Cortex of kidney (tissue), 1 donor: ENCODE measurements at places on chromosomes 12 and 14.

DNA sequence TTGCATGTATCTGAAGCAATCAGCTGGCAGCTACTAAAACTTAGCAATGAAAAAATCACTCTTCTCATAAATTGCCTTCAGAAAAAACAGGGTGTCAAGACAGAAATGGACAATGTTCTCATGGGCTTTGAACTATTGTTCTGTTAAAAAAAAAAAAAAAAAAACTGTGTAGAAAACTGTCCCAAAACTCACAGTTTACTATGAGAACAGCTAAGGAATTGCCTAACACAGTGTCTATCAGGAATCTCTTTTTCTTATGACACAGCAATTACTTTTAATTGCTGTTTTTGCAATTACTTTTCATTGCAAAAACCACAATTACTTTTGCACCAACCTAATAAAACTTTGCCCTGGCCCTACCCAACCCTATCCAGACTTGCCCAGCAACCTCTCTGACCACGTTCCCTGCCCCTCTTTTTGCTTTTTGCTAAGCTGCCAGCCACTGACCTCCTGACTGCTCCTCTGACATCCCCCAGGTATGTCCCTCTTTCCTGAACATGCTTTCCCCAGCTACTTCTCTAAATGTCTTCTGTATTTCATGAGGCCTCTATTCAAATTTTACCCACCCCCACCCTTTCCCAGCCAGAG is 68.0 kb upstream of the SLCO1C1 start:
- DNase-seq, result no peak

DNA sequence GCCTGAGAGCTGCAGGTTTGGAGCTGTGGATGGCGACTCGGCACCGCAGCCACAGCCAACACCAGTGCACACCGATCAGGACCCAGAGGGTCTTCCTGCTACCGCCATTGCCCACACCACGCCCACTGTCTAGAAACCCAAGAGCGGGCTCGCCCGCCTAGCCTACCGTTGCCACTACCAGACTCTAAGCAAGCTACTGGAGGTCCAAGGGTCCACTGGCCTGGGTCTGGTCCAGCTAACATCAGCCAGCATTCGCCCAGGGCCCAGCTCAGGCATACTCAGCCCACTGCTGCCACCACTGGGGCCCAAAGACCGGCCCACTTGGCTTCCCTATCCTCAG is 30.5 kb upstream of the MON2 start:
- no peak for DNase-seq

DNA sequence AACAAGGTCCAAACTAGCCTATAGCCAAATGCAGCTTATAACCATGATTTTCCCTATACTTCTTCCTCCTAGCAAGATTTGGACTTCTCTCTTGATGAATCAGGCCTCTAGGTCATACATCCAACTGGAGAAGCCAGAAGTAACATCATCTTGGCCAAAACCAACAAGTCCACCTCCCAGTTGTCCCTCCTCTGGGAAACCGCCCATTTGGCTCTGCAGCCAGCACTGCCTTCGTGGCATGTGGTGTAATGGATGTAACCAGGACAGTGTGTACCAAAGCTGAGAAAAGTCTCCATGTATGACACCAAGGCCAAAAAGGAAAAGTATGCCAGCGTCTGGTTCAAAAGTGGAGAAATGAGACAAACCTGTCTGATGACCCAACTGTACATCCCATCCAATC is 59.3 kb upstream of the VASH1 start:
- no peak for DNase-seq

DNA sequence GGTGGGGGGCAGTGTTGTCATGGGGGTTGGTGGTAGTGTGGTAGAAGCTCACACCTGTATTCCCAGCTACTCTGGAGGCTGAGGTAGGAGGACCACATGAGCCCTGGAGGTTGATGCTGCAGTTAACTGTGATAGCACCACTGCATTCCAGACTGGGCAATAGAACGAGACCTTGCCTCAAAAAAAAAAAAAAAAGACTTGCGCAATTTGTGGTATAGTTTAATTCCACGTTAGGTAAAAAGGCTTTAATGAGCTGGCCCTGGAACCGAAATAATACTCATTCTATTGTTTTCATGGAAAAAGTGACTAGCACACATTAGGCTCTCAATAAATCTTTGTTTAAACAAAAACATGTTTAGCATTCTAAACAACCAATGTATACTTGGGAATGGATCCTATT is 25.4 kb upstream of the NAP1L1 start:
- DNase-seq, result no peak

GRCh38 chr14:100788517-100788916 is 37.4 kb upstream of the MEG3 start:
- no peak for DNase-seq

GRCh38 chr14:100839681-100840111 is 13.8 kb downstream of the MEG3 start:
- no peak for DNase-seq

GRCh38 chr12:93115646-93116045 is 186.6 kb upstream of the EEA1 start:
- DNase-seq, result no peak

DNA sequence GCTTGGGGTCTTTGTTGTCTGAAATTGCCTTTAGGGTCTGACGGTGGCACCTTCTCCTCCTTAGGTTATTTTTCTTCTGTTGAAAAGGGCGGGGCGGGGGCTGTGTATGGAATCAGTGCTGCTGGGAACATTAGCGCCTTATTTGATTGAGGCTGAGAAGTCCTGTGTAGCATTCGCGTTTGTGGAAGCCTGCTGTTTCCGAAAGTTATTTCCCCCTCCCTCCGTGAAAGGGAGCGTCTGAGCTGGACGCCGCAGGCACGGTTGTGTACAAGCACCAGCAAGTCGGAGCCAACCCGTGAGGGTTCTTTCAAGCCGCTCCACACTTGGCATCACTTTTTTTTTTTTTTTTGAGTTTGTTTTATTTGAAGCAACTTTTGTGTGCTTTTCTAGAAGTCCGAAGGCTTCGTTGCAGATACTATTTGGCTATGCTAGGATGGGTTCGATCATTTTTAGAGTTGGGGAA is 1.1 kb downstream of the SYNE2 start:
- DNase-seq, result no peak

DNA sequence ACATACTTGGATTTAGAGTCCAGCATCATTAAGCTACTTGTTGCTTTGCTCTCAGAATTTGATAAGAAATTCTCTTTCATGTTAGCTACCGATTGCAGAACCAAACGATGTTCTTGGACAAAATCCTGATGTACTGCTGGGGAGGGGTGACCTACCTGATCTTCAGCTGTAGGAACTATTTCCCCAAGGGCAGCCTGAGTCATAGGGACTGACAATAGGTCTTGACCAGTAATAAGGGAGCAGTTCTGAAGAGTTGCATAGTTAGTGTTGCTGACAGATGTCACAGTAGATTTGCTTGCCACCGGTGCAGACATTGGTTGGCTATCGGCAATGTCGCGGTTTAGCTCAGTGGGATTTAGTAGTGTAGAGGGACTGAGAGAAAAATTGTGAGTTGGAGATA is 10.6 kb downstream of the SIX4 start:
- DNase-seq, result no peak

- no peak for DNase-seq
Measured at GRCh38 chr12:132617822-132618682, 524 bp upstream of the P2RX2 start.

DNA sequence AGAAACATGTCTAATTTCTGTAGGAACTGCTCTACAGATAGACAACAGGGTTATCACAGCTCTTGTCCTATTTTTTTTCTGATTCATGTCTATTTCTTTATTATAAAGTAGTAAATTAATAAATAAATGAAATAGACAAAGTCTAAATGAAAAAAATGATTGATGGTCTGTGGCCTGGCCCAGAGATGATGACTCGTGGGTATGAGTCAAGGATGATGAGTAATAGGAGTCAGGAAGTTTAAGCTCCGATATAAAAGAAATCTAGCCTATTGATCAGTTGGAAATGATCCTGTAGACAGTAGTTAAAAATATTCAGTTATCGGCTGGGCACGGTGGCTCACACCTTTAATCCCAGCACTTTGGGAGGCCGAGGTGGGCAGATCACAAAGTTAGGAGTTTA is 90.6 kb upstream of the RTL1 start:
- DNase-seq, result no peak

DNA sequence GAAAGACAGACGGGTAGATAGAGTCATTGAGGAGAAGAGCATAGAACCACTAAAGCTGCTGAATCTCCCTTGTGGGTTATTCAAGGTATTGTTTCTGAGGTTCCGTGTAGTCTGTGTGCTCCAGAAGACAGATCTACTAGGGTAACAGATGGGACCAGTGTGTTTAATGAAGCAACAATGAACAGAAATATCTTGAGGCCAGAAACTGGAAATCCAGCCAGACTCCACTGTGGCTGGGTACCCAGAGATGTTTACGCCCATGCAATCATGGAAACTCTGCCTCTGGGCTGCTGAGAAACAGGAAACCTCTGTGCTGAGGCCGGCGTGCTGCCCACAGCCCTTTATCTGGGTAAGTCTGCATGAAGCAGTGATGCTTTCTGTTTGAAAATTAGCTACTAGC is 8.3 kb downstream of the PROX2 start:
- DNase-seq, result no peak

GRCh38 chr12:63129927-63130326 is 21.1 kb downstream of the AVPR1A start:
- no peak for DNase-seq

DNA sequence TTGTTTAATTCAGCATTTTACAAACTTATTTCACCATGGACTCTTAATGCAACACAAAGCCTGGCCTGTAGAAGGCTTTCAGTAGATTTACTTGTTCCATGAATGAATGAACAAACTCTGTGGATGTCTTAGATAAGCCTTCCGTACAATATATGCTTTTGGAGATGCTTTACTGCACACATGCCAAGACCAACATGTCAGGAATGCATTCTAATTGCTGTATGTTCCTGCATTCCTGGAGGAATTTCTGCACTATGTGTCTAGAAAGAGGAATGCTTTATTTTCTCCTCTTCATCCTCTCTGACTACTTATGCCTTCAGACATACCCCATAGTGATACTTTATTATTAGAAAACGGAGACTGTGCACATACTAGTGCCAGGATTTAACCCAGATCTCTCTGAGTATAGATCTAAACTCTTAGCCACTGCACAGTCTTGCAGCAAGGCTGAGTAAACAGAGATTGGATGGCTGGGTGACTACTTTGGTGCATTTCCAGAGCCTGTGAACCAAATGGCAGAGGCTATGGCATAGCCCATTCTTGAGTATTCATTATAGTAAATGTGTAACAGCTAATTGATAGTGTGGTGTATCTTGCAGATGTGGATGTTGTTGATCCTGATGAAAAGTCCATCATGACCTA is 108.2 kb downstream of the SYNE2 start:
- DNase-seq, result no peak

DNA sequence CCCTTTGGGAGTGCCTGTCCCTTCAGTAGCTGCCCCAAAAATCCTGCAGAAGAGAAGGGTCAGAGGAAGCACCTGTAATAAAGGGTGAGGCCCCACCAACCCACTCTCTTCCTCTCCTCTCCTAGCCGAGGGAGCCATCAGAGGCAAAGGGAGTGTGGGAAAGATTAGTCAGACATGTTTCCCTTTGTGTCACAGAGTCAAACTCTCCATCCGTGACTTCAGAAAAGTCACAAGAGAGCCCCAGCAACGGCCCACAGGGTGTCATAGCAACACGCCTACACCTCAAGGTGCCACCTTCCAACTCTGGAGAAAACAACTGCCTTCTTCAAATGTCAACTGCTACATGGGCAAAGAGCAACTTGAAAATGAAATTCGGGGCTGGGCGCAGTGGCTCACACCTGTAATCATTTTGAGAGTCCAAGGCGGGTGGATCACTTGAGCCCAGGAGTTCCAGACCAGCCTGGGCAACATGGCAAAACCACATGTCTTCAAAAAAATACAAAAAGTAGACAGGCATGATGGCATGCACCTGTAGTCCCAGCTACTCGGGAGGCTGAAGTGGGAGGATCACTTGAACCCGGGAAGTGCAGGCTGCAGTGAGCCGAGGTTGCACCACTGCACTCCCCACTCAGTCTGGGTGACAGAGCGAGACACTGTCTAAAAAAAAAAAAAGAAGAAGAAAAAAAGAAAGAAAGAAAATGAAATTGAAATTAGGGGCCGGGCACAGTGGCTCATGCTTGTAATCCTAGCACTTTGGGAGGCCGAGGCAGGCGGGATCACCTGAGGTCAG is 17.7 kb upstream of the CD27 start:
- no peak for DNase-seq

- no peak for DNase-seq
Measured at GRCh38 chr12:66768293-66768692, 89.4 kb upstream of the GRIP1 start.

DNA sequence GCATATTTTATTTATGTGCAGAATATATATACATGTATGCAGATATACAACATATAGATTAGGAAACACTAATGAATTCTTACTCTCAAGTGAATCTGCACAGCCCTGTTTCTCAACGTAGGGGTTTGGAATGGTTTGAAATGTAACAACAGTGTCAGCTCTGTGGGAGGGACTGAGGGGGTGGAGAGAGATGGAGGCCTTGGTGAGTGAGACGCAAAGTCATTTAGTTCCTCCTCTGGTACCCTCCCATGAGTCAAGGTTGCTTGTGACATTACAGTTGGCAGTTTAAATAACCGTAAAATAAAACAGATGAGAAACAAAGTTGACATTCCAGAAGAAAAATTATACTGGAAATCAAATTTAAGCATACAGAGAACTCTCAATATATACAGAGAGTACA is 313.0 kb upstream of the PRKD1 start:
- no peak for DNase-seq

DNA sequence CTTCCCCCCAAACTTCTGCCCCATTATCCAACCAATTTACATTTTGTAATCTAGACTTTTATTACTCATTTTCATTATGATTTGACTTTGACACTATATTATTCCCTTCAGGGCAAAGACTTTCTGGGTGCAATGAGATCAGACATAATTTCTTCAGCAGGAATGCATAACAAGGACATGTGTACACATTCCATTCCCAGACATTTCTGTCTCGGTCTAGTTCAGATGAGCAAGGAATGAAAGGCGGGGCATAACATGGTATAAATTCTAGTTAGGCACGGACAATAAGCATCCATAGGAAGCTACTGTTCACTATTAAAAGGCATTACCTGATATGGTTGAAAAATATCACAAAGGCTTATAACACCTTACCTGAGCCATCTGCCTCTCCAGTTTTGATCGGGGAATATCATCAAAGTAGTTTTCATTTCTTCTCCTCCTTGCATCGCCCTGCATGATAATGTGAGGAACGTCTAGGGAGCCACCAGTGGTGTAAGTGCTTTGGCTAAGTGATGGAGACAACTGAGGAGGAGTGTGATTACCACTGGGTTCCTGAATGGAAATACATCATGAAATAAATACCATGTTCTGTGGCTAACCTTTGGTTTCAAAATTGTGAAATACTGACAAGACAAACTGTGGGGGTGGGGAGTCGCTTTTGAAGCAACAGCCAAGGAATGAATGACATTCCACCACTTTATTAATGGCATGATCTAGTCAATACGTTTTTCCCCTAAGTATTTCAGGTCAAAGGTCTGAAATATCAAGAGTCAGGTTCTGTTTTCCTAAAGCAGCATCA is 183.9 kb downstream of the APAF1 start:
- DNase-seq, result no peak

GRCh38 chr14:53128303-53129028 is 24.7 kb downstream of the DDHD1 start:
- no peak for DNase-seq

- no peak for DNase-seq
Measured at GRCh38 chr12:127411166-127411915, 855.6 kb upstream of the TMEM132C start.
